NCI-H2029 (cell line): ENCODE measurements at places on chromosomes 4 and X.

DNA sequence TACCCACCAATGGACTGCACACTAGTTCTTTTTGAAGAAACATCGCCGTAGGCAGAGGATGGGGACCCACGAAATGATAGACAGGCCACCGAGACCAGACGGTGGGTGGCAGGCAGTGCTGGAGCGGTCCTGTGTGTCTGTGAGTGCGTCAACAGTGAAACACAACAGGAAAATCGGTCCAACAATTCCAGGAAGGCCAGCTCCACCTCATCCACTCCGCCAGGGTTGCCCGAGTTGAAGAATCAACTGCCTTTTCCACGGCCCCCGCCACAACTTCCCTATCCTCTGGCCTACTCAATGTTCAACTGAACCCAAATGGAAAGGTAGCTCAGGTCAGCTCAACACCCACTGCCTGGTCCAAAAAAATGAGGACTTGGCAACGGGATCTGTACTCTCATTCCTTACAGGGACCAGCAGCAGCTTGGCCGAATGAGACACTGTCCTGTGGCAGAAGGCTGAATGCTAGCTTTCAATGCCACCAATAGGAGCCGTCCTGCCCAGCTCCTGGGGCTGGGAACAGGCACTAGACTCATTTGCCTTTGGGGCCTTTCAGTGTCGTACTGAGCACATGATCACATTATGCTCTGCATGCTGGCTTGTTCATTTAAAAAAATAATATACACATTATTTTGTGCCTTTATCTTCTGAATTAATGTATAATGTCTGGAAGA is 43.5 kb downstream of the MID1 start:
- no peak for DNase-seq

DNA sequence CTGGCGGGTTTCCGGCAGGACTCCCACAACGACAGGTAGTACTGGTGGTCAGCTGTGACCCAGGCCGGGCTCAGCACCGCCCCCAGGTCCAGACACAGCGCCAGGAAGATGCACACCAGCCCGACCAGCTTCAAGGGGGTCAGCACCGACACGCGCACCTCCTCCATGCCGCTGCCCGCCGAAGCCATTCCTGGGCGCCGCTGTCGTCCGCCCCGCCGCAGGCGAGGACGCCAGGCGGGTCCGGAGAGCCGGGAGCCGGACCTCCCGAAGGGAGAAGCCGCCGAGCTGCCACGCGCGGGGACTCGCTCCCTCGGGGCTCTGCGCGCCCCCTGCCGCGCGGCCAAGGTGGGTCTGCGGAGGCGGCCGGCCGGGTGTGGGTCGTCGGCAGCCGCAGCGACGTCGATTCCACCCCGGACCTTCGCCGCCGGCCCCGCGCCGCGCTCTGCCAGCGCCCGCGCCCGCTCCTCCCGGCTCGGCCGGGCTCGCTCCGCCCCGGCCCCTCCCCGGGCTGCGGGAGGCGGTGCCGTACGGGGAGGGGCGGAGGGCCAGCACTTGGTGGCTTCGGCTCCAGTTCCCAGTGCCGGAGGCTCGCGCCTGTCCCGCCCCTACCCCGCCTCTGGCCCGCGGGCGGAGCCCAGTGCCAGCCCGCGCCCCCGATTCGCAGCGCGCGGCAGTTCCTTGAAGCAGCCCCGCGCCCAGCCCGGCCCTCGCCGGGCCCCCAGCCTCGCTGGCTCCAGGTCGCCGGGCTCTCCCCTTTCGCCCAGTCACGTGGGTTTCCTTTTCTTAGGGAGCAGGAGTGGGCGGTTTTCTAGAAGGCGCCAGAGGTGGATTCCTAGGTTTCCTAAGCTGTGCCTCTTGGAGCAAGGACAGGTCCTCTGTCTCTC is at the start of gene TMEM47:
Gene TMEM47, minus strand, starts transcription at position 444 of the 884 bp plus-strand sequence. Its CDS starts 256 bp downstream, at position 188.
- no peak for DNase-seq

- DNase-seq, result no peak
Observed at GRCh38 chr4:106766519-106766918, 269.6 kb downstream of the DKK2 start.

DNA sequence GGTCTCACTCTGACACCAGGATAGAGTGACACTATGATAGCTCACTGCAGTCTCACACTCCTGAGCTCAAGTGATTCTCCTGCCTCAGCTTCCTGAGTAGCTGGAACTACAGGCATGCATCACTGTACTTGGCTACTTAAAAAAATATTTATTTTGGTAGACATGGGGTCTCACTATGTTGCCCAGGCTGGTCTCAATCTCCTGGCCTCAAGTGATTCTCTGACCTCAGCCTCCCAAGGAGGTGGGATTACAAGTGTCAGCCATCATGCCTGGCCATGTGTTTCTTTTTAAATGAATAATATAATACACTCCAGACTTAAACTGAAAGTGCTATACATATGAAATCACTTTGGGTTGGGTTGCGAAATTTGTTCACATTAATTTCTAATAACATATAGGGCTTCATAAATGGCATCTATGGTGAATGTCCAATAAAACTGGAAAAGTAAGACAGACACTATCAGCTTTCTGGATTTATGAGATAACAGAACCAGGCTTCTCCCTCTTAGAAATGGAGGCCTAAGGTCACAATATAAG is 48.0 kb downstream of the SEC24D start:
- no peak for DNase-seq

- no peak for DNase-seq
Observed at GRCh38 chr4:74037076-74037955, 1.2 kb downstream of the CXCL3 start.

- no peak for DNase-seq
Observed at GRCh38 chrX:104285201-104285600, 30.5 kb upstream of the ESX1 start.

DNA sequence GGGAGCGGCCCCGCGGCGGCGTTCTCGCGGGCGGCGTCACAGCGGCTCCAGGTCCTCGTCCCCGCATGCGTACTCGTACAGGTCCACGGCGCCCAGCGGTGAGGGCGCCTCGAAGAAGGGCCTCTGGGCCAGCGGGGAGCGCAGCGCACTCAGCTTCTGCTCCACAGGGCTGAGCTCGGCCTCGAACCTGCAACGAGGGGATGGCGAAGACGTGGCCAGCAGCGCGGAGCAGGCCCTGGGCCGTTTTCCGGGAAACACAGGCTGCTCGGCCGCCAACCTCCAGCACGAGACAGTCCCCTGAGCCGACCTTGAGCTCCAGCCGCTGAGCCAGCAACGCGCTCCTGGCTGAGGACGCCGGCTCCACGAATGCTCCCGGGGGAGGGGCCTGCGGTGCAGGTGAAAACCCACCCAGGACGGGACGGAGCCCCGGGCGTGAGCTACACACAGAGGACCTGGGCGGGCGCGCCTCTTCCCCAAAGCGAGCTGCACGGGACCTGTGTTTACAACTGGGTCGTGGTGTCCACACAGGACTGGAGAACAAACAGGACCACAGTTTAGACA is 15.8 kb upstream of the GTPBP6 start:
- DNase-seq, result no peak

DNA sequence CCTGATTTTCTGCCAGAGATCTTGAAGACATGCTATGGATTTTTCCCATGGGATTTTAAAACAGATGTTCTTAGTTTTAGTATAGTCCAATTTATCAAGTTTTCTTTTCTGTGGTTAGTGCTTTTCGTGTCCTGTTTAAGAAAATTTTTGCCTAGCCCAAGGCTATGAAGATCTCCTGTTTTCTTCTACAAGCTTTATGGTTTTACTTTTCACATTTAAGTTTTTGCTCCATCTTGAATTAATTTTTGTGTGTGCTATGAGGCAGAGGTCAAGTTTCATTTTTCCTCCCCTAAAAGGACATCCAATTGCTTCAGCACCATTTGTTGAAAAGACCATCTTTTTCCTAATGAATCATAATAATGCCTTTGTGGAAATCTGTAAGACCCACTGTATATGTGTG is 65.6 kb downstream of the POLR2B start:
- DNase-seq, result no peak

DNA sequence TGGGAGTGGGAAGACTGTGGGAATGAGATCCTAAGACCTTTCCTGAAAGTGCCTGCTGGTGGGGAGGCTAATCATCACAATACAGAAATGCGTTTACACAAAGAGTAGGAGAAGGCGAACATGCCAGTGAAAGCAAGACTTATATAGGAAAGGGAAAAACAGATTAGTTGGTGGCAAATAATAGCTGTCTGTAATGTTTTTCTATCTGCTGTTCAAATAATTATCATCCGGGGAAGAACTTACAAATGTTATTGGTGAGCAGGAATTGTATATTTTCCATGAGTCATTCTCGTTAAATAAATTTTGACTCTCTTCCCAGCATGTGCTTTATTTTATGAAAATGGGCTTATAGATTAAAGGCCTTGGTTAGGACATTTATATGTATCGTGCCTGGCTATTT is 196.5 kb downstream of the ARHGAP10 start:
- no peak for DNase-seq

DNA sequence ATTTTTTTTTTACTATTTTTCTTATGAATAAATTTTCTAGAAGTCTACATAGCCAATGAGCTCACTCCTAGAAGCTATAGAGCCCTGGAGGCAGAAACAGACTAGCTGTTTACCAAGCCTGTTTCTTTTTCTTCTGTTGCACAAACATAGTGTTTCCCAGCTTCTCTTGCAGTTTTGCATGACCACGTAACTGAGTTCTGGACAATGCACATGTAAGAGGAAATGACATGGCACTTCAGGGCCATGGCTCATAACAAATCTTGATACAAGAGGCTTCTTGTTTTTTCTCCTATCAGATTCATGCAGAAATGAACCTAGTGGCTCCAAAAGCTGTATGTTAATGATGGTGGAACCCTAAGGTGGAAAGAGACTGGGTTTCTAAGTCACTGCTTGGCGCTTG is 127.4 kb downstream of the ZNF330 start:
- no peak for DNase-seq

GRCh38 chr4:81445196-81445595 is 26.5 kb downstream of the RASGEF1B start:
- DNase-seq, result no peak

- DNase-seq, result no peak
Observed at GRCh38 chrX:47206316-47206715, 12.2 kb upstream of the CDK16 start.
